ENCODE measurements at places on chromosomes 7 and 10.

DNA sequence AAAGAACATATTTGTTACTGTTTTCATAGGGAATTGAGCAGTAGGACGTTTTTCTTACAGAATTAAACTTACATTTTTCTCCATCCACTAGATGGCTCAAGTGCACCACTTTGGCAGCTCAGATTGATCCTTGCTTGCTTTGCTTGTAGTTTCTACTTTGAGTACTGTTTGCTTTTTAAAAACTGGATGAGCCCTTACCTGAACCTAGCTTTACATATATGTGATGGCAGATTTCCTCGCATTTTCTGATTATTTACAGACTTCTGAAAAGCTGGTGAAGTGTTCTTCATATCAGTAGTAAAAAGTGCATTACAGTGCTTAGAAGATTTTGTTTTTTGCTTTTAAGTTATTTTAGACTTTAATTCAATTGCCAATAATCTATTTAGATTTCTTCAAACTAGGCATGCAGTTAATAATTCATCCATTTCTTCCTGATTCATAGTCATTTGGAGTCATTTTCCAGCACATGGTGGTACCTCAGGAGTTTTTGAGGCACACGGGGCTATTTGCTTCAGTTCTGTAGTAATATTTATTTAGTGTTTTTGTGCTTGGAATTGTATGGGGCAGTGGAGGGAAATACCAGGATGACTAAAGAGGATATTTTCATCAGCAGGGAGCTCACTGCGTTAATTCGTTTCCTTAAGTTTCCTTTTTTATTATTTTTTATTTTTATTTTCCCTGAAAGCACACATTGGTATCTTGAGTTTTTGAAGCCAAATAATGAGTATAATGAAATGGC is 57.3 kb downstream of the MAPK8 start:
- DNase-seq, result peak; percentile 17

- DNase-seq, result no peak
Measured at GRCh38 chr7:147519062-147519461, 1071.5 kb upstream of the C7orf33 start.

GRCh38 chr7:153084278-153084677 is 324.7 kb downstream of the ACTR3B start:
- DNase-seq, result no peak

- no peak for DNase-seq
Measured at GRCh38 chr7:126574276-126575250, 678.2 kb downstream of the GRM8 start.

- DNase-seq, result no peak
Measured at GRCh38 chr10:69786791-69787190, 14.9 kb upstream of the COL13A1 start.

- DNase-seq, result no peak
Measured at GRCh38 chr7:3697472-3697871, 396.4 kb downstream of the SDK1 start.

DNA sequence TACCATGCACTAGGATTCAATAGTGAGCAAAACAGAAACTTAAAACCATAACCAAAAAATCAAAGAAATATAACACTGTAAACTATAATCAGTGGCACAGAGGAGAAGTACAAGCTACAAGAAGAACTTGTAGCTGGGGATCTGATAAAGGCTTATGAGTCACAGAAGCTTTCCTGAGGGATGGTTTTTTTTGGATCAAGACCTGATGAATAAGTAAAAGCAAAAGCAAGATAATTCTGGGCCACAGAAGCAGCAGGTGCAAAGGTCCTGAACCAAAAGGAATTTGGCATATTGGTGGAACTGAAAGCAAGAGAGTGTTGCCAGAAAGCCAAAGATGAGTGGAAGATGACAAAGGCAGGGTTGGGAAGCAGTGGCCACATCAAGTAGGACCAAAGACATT is 37.4 kb upstream of the BET1 start:
- DNase-seq, result no peak

GRCh38 chr10:86899132-86899531 is 58.3 kb downstream of the MMRN2 start:
- no peak for DNase-seq

DNA sequence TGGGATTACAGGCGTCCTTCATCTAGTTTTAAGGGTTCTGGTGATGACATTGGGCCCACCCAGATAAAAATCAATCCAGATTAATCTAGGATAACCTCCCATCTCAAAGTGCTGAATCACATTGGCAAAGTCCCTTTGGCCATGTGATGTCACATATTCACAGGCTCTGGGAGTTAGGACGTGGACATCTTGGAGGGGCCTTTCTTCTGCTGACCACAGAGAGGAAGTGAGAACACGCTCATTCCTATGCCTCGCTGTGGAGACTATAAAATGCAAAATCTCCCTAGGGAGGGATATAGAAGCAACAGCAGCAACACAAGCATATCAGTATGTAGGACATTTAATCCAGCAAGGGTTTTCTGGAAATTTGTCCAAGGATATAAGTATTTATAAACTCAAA is 266.0 kb upstream of the PITRM1 start:
- no peak for DNase-seq

GRCh38 chr7:84194484-84195271 is at the start of gene SEMA3A:
Gene SEMA3A, minus strand, starts transcription at chr7:84194789. Its CDS starts 203 bp downstream, at chr7:84194586.
- DNase-seq, result no peak

DNA sequence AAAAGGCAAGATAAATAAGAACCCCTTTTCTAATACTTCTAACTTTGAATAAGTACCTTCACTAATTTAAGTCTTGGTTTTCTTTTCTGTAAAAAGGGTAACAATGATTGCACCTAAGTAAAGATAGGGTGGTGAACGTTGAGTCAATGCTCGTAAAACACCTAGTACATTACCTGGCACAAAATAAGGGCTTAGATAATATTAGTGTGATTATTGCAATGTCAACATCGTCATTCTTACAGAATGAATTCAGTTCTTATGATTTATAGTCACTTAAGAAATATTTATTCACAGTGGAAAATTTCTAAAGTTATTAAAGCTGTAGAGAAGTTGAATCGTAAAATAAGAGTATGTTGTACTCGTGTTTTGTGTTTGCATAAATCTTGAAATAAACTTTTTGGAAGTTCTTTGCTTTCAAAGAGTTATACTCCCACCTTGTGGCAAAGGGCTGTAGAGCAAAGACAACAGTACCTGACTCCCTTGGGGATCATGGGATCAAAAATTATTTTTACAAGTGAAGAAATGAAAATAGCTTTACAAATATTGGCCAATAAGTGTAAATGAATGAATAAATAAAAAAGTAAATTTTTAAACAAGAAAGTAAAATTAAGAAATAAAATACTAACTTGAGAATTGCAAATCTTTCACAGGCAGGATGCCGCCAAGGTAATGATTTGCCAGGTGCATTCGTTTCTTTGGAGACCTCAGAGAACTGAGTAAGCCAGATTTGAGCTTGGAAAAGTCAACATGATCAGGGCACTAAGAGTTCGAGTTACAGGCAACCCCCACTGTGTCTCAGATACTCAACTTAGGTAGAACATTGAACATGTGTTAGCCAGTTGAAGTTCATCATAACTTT is 285.8 kb upstream of the CACNA2D1 start:
- no peak for DNase-seq

DNA sequence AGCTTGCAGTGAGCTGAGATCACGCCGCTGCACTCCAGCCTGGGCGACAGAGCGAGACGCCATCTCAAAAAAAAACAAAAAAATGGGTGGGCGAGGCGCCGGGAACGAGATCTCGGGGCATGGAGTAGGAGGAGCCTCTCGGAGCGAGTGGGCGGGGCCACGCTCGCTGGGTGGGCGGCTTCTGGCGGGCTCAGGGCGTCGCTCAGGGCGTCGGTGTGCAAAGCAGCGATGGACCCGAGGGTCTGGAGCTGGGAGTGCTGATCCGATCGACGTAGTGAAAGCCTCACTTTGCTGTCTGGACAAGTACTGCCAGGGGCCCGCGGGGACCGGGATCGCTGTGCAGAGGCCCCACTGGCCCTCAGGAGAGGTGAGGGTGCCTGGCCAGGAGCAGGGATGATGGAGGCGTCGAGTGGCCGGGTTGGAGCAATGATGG is 22.6 kb upstream of the AMZ1 start:
- DNase-seq, result no peak

DNA sequence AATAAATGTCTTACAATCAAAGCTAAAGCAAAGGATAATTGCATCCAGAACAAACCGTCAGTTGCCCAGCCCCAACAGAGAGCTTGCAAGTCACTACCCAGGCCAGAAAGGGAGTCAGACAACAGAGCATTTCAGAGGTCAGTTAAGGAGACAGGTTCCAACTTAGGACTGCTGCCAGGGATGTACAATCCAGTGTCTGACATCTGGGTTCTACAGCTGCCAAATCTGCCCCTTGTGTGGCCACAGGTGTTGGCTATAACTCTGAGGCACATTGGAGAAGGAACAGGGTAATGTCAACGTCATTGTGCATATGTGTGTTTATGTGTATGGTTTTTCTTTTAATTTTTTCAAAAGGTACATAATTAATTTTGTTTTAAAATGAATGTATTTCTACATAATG is 85.2 kb upstream of the GLCCI1 start:
- no peak for DNase-seq

DNA sequence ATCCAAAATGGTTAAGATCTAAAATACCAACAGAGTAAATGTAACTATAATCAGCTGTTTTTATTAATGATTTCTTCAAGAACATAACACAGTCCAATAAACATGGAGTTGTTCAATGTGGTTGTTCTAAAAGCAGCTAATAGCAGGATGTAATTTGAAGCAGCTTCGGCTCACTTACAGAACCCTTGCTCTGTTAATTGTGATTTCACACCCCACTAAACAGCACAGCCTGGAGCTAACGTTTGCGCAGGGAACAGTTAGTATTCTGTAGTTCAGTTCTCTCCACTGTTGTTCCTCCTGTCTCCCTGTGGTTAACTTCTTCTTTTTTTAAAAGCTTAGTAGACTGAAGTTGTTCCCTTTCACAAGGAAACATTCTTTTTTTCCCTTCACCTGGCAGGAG is 104.0 kb downstream of the GRM3 start:
- no peak for DNase-seq

GRCh38 chr10:120917521-120918250 is 66.5 kb downstream of the WDR11 start:
- no peak for DNase-seq

DNA sequence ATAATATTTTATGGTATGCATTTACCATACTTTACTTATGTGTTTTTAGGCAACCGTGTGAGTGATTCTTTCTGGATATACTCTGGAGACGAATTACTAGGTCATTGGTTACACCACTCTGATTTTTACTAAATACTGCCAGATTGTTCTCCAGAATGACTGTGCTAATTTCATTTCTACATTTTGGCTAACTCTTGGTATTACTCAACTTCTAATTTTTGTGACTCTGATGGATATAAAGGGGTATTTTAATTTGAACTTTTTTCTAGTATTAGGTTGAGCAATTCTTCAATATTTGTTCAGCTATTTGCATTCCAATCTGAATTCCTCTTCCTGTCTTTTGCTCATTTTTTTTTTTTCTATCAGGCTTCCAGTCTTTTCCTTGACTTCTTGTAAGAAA is 223.6 kb downstream of the MDFIC start:
- no peak for DNase-seq

DNA sequence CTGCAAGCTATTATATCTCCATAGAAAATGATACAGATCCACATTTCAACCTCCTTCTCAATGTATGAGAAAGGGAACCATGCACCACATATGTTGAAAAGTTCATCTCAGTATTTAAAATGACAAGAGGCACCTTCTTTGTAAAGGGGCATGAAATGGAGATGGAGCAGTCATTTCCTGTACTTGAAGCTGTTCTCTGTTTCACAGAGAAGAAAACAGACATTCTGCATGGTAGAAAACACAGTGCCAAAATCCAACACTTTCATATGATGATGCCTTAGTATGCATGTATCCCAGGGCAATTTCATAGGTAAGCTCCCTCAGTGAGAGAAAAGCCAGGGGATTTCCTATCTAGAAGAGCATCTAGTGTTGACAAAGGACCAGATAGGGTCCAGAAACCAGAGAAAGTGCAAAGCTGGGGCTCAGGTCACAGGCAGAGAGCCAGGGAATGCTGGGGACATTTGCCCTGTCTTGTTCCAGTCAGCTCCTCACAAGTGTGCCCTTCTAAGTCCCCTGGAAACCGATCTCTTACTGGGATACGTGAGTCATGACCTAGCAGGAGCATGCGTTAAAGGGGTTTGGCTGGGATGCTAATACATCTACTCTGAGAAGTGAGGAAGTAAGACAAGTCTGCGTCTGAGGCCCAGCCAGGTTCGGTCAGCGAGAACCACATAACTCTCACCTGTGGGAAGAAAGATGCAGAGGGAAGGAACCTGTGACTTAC is 118.7 kb downstream of the ICA1 start:
- DNase-seq, result no peak

- DNase-seq, result no peak
Measured at GRCh38 chr7:83455612-83456011, 193.3 kb downstream of the SEMA3E start.

- no peak for DNase-seq
Measured at GRCh38 chr10:29951441-29951931, 107.9 kb downstream of the JCAD start.

GRCh38 chr7:155845226-155845625 is 33.0 kb upstream of the SHH start:
- no peak for DNase-seq

- no peak for DNase-seq
Measured at GRCh38 chr10:28090506-28090905, 91.6 kb upstream of the ODAD2 start.

- DNase-seq, result no peak
Measured at GRCh38 chr7:40538281-40538680, 403.5 kb downstream of the SUGCT start.

GRCh38 chr7:148540041-148540738 is 50.4 kb upstream of the C7orf33 start:
- no peak for DNase-seq

GRCh38 chr10:865257-865656 is 66.2 kb downstream of the LARP4B start:
- DNase-seq, result no peak

- no peak for DNase-seq
Measured at GRCh38 chr7:20788420-20788990, 1.8 kb upstream of the SP8 start.

- DNase-seq, result no peak
Measured at GRCh38 chr7:11506417-11506816, 325.6 kb downstream of the THSD7A start.

- no peak for DNase-seq
Measured at GRCh38 chr7:45876519-45876918, 3.6 kb upstream of the CCDC201 start.

DNA sequence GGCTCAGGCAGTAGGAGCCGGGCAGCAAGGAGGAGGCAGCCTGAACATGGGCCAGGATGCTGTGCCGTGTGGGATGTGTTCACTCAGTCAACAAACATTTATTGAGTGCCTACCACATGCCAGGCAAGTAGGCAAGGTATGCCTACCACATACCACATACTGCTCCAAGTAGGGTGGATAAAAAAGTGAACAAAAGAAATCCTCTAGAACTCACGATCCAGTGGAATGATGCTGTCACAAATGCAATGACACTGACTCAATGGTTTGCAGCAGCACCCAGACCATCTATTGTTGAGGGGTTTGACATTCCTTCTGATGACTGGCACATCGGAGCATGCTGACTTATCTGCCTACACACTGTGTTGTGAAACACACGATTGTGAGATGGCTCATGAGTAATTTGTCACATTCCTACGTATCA is 413.5 kb downstream of the NRG3 start:
- no peak for DNase-seq

- no peak for DNase-seq
Measured at GRCh38 chr7:83610649-83611304, 38.2 kb downstream of the SEMA3E start.

All from germinal center (tissue), 1 donor.